Femur (tissue), 1 donor: ENCODE measurements at places on chromosomes 13 and 19.
A peak's percentile ranks its signal among the peaks of the same experiment; 100 is the strongest.

GRCh38 chr13:105643966-105644365, 891.5 kb downstream of the EFNB2 start:
- no peak for DNase-seq

GRCh38 chr19:49973987-49974386, 13.0 kb upstream of the SIGLEC11 start:
- DNase-seq = no peak

GRCh38 chr19:56566904-56567273, 379 bp upstream of the ZNF470 start:
- DNase-seq = no peak

DNA sequence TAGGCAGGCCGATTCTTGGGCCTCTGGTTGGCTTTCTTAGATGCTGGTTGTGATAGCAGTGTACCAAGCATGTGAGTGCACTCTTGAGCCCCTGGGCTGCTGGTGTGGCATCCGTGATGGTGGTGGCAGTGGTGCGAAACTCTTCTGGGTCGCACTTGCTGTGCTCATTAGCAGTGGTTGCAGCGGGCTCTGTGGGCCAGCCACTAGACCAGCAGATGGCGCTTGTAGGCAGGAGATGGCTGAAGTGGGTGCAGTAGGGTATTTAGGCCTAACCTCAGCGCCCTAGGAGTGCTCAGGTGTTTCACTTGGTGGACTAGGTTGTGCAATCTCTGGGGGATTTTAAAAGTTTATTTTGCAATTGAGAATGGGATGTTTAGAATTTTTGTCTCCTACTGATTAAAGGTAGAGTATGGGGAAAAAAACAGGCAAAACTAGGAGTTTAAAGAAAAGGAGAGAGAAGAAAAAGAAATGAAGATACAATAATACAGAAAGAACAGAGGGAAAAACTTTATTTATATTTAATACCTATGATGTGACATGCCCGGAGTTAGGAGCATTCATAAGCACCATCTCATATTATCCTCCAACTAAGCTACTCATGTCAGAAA, 4.3 kb upstream of the ZNF17 start:
- peak; percentile 58 for DNase-seq

GRCh38 chr13:31278869-31279268, 79.1 kb downstream of the B3GLCT start:
- DNase-seq = no peak

DNA sequence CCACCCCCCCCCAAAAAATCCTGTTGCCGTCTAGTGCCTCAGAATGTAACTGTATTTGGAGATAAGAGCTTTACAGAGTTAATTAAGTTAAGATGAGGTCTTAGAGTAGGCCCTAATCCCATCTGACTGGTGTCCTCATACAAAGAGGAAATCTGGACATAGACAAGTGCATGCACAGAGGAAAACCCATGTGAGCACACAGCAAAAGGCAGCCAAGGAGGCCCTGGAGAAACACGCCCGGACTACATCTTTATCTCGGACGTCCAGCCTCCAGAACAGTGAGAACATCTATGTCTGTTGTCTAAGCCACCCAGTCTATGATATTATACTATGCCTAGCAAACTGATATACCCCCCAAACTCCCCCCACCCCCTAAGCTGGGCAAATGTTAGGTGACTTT, 193.8 kb downstream of the KATNAL1 start:
- no peak for DNase-seq
